Renal pelvis (tissue), 12 donors: ENCODE measurements at places on chromosomes 2 and 18. TPM values are rescaled to one million over a fixed set of nuclear protein-coding genes. Genes with fewer than 3 reads are reported as not detected.

Gene PTH2R
- polyA plus RNA-seq: 60.8 TPM

Gene KIAA2012
- polyA plus RNA-seq: 0.19 TPM

Gene MOGAT1
- polyA plus RNA-seq: 0.17 TPM

Gene MAB21L4
- polyA plus RNA-seq: 11.1 TPM

Gene GPBAR1
- 1.8 TPM for polyA plus RNA-seq

Gene NYAP2
- 0.04 TPM for polyA plus RNA-seq

Gene C1QL2
- polyA plus RNA-seq: not detected

Gene UGT1A1
- polyA plus RNA-seq: 0.20 TPM

Gene AMER3
- not detected for polyA plus RNA-seq

Gene ALPI
- polyA plus RNA-seq: 0.10 TPM

Gene CLEC4F
- 0.06 TPM for polyA plus RNA-seq

Gene TMEM17
- polyA plus RNA-seq: 6.6 TPM

Gene SLC11A1
- 0.87 TPM for polyA plus RNA-seq

Gene MALT1
- 27.3 TPM for polyA plus RNA-seq

Gene EGR4
- not detected for polyA plus RNA-seq

Gene TNFRSF11A
- 2.4 TPM for polyA plus RNA-seq

Gene ACP1
- 144 TPM for polyA plus RNA-seq
